Skeletal muscle tissue (tissue), 5 donors: ENCODE measurements at places on chromosomes 5 and 9. TPM values are rescaled to one million over a fixed set of nuclear protein-coding genes. Genes with fewer than 3 reads are reported as not detected.

NUTM2G gene
- total RNA-seq = not detected

GAPT gene
- total RNA-seq = not detected

IL5 gene
- total RNA-seq = not detected

ZNF618 gene
- 4.7 TPM for total RNA-seq

KCNT1 gene
- total RNA-seq = 1.6 TPM

CKMT2 gene
- total RNA-seq = 92.9 TPM

DOCK8 gene
- 13.0 TPM for total RNA-seq

MOB3B gene
- 1.0 TPM for total RNA-seq

ZNF169 gene
- total RNA-seq = 3.7 TPM

NKD2 gene
- 1.6 TPM for total RNA-seq

ASPN gene
- 213 TPM for total RNA-seq

SPINK13 gene
- not detected for total RNA-seq

NIM1K gene
- 0.52 TPM for total RNA-seq

SHISAL2B gene
- total RNA-seq = not detected

GRPEL2 gene
- total RNA-seq = 14.1 TPM

GRM6 gene
- total RNA-seq = not detected

EQTN gene
- total RNA-seq = not detected

FAM53C gene
- total RNA-seq = 17.2 TPM

BTNL8 gene
- total RNA-seq = not detected

SMIM33 gene
- not detected for total RNA-seq

MLANA gene
- total RNA-seq = not detected

DNAI1 gene
- total RNA-seq = not detected

TRPM6 gene
- total RNA-seq = under 0.01 TPM

ENDOG gene
- total RNA-seq = 19.3 TPM

ABCA2 gene
- total RNA-seq = 5.2 TPM

SMIM32 gene
- total RNA-seq = under 0.01 TPM

SH3GL2 gene
- under 0.01 TPM for total RNA-seq

ERCC8 gene
- total RNA-seq = 19.3 TPM

ANXA1 gene
- 90.8 TPM for total RNA-seq

SPARC gene
- total RNA-seq = 1,314 TPM

OTP gene
- total RNA-seq = not detected

TAF11L8 gene
- not detected for total RNA-seq

TMEM167A gene
- 44.9 TPM for total RNA-seq

FAM151B gene
- total RNA-seq = 7.8 TPM

PCDHGA11 gene
- 6.8 TPM for total RNA-seq

NR6A1 gene
- 0.52 TPM for total RNA-seq

TIFAB gene
- total RNA-seq = 0.52 TPM

FOXD4L4 gene
- total RNA-seq = under 0.01 TPM

IFNA21 gene
- total RNA-seq = not detected

MSX2 gene
- not detected for total RNA-seq

KLF4 gene
- total RNA-seq = 12.0 TPM

CCNJL gene
- total RNA-seq = 3.1 TPM

PDZD2 gene
- total RNA-seq = 2.6 TPM

PDCD1LG2 gene
- total RNA-seq = 3.7 TPM

TNIP1 gene
- total RNA-seq = 42.8 TPM

ANGPTL2 gene
- total RNA-seq = 37.6 TPM

SLC6A18 gene
- total RNA-seq = not detected
